ENCODE measurements at places on chromosomes 1 and 21. TPM values are rescaled to one million over a fixed set of nuclear protein-coding genes. Genes with fewer than 3 reads are reported as not detected.

Gene TNFAIP8L2
- 1.6 TPM for polyA plus RNA-seq

Gene C1orf115
- polyA plus RNA-seq: 17.5 TPM

Gene LCE1A
- not detected for polyA plus RNA-seq

Gene FMO3
- polyA plus RNA-seq: 0.58 TPM

Gene AGBL4
- not detected for polyA plus RNA-seq

Gene MARK1
- 13.1 TPM for polyA plus RNA-seq

Gene TMEM82
- not detected for polyA plus RNA-seq

Gene AMY2A
- 0.21 TPM for polyA plus RNA-seq

Gene CITED4
- 3.2 TPM for polyA plus RNA-seq

Gene JAM2
- 12.5 TPM for polyA plus RNA-seq

Gene MUL1
- 12.4 TPM for polyA plus RNA-seq

Gene NHLH1
- polyA plus RNA-seq: not detected

Gene ZNF648
- not detected for polyA plus RNA-seq

Gene FCRL5
- polyA plus RNA-seq: not detected

Gene PCP4L1
- polyA plus RNA-seq: 0.42 TPM

Gene PGLYRP3
- not detected for polyA plus RNA-seq

Gene FCRL2
- polyA plus RNA-seq: 0.07 TPM

Gene KCNJ9
- not detected for polyA plus RNA-seq

Gene NMNAT2
- polyA plus RNA-seq: 1.5 TPM

Gene OR10Z1
- polyA plus RNA-seq: not detected

Gene PBX1
- polyA plus RNA-seq: 28.7 TPM

Gene SERPINC1
- 0.33 TPM for polyA plus RNA-seq
